Effector memory CD8-positive, alpha-beta T cell (primary cell): ENCODE measurements at places on chromosomes 7 and 10.

DNA sequence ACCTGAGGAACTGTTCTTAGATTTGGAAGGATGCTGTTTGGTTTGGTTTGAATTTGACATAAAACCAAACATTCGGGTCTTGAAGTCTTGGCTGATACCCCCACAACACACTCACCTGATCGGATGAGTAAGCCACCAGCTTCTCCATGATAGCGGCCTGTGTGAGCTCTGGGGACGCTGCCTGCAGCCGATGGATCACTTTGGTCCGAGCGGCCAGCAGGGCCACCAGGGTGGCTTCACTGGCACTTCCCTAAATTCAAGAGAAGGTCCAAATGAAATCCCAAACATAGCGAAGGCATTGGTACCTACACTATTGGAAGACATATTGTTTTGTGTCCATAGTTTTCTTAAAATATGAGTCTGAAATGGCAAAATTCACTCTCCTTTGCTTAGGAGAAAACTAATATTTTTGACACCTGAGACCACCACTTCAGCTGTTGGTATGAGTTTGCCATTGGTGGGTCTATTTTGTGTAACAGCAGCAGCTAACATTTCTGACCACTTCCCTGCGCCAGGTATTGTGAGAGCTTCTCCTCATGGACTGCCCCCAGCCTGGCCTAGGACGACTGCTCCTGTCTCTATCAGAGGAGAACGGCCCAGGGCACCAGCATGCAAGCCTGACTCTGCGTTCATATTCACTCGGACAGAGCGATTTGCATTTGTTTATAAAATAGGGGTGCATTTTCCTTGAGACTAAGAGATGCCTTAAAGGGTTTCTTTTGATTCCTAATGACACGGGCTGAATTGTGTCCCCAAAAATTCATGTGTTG, 35.9 kb downstream of the DDC start:
- peaks cover 47% of the 10 kb centered on the region for H3K27me3 ChIP-seq
- H3K36me3 ChIP-seq: no peaks in the 10 kb centered on the region
- no peaks in the 10 kb centered on the region for H3K4me1 ChIP-seq
- H3K27ac ChIP-seq: no peak overlapping the region
- no peak overlapping the region for H3K4me3 ChIP-seq

DNA sequence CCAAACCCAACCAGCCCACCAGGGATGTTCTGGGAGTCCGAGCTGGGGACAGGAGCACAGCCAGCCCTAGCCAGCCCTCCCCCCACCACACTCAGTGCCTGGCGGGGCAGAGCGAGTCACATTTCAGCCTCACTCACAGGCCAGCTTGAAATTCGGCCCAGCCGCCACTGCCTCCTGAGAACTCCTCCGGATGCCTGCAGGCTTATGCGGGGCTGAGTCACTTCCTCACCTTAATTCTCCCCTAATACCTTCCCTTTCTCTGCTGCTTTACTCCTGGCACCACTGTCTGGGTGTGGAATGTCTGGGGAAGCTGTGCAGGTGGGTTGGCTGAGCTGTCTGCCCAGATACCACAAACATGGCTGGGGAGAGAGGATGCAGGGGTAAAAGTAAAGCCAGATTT, 22.6 kb upstream of the DLG5 start:
- H3K27ac ChIP-seq: no peak overlapping the region
- peaks cover 23% of the 10 kb centered on the region for H3K27me3 ChIP-seq
- no peak for DNase-seq
- no peaks in the 10 kb centered on the region for H3K36me3 ChIP-seq
- H3K4me3 ChIP-seq: no peak overlapping the region

DNA sequence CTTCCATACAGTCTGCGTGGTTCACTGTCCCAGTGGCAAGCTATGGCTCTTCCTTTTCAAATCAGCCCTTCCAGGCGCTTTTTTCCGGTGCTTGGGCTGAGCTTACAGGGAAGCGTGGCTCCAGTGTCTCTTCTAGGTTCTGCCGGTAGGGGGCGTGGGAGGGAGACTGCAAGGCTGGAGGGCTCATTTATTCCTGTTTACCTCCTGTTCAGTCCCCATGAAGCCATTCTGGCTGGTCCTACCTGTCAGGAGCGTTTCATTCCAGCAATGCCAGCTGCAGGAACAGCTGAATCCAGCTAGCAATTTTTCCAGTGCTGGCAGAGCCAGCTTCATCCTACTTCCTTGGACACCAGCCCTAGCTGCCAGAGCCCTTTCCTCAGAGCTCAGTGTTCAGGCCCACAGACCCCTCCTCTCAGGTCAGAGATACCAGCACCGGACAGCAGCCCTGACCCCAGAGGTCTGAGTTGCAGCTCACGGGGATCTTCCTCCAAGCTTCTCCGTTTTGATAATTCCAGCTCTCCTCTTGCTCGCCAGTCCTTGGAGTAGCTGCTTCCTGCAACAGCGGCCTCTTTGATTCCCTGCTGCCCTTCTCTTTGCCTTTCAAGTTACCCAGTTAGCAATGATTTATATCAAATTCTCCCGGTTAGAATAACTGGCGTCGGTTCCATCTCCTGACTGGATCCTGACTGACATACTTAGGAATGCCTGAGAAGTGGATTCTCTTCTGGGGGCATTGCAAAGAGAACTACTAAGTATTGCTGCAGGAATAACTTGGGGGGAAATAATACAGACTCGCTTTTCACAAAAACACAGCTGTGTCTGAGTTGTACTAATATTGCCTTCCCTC, 129.8 kb downstream of the FRMD4A start:
- peaks cover 2% of the 10 kb centered on the region for H3K4me1 ChIP-seq
- peaks cover 26% of the 10 kb centered on the region for H3K27me3 ChIP-seq
- no peaks in the 10 kb centered on the region for H3K36me3 ChIP-seq

DNA sequence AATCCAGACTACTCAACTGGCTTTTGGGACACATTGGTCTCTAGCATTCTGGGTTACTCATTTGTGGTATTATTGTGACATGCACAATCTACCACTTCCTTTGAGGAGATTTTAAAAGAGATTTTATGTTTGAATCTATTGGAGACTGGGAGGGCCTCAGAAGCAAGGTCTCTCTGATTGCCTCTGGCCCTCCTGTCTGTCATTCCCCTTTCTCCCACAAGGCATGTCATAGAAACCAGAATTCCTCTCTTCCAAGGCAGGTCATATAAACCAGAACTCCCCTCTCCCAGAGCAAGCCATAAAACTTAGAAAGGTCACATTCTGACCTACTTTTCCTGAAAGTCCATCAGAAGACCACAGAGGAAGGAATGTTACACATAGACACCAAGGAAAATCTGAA, 777.7 kb downstream of the PHTF2 start:
- no peak overlapping the region for H3K4me3 ChIP-seq
- no peaks in the 10 kb centered on the region for H3K36me3 ChIP-seq
- no peak overlapping the region for H3K27ac ChIP-seq
- H3K27me3 ChIP-seq: no peaks in the 10 kb centered on the region
- no peaks in the 10 kb centered on the region for H3K4me1 ChIP-seq

DNA sequence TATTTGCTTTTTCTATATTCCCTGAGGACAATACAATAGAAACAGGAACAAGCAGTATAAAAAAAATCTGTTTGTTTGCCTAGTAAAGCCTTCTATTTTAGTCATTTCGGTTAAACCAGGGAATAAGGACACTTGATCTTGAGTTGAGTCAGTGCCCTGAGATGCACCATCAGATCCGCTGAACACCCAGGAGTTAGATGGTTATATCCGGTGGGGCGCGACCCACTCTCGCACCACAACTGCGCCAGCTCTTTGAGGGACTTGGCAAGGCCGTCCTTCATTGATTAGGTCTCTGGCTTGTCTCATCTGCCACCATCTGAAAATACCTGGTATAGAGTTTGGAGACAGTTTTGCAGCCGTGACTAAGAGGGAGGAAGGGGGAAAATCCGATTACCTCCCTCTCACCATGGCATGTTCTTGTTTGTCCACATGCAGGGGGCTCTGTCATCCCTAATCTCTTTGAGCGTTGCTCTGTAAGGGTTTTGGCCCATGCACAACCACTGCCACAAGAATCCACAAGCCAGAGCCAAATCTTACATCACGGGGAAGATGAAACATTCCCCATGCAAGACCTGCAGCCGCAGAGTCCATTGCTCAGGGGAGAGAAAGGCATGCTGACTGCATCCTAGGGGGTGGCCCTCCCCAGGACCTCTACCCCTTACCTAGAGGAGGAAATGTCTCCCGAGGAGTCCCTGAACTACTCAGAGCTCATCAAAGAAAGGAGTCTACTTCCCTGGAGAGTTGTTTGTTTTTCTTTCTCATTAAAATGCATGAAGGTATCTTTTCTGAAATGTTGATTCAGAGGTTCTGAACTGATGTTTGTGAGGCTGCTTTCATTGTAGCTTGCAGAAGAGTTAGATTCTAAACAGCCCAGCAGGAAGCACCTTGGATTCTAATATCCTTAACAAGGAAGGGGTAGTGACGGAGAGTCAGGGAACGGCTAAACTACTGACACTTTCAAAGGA, 101.6 kb upstream of the FAM171A1 start:
- H3K4me3 ChIP-seq: no peak overlapping the region
- H3K36me3 ChIP-seq: no peaks in the 10 kb centered on the region
- no peak for DNase-seq
- H3K27me3 ChIP-seq: peaks cover 64% of the 10 kb centered on the region
- H3K4me1 ChIP-seq: no peaks in the 10 kb centered on the region

DNA sequence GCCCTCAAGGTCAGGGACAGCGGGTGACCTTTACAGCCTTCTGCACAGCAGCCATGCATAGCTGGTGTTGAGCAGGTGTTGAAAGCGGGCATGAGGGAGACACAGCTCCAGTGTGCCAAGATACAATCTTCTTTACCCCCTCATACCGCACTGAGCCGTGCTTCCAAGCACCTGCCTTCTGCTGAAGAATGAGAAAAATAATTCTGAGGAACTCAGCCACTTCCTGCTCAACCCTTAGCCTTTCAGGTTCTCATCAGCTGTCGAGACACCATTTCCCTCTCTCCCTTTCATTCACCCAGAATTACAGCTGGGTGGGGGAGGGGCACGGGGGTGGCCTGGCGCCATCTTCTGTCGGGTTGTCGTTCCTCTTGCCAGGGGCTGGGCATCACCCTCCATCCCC, 58.6 kb downstream of the COL13A1 start:
- no peak for DNase-seq
- H3K36me3 ChIP-seq: peaks cover 2% of the 10 kb centered on the region
- peaks cover 64% of the 10 kb centered on the region for H3K27me3 ChIP-seq
- no peaks in the 10 kb centered on the region for H3K4me1 ChIP-seq
- no peak overlapping the region for H3K4me3 ChIP-seq

- DNase-seq: no peak
- H3K27me3 ChIP-seq: no peaks in the 10 kb centered on the region
- H3K4me3 ChIP-seq: no peak overlapping the region
- H3K27ac ChIP-seq: peak overlapping the region; percentile 70
- H3K4me1 ChIP-seq: peaks cover 46% of the 10 kb centered on the region
Measured at GRCh38 chr7:1931256-1931950, 261.3 kb downstream of the ELFN1 start.

DNA sequence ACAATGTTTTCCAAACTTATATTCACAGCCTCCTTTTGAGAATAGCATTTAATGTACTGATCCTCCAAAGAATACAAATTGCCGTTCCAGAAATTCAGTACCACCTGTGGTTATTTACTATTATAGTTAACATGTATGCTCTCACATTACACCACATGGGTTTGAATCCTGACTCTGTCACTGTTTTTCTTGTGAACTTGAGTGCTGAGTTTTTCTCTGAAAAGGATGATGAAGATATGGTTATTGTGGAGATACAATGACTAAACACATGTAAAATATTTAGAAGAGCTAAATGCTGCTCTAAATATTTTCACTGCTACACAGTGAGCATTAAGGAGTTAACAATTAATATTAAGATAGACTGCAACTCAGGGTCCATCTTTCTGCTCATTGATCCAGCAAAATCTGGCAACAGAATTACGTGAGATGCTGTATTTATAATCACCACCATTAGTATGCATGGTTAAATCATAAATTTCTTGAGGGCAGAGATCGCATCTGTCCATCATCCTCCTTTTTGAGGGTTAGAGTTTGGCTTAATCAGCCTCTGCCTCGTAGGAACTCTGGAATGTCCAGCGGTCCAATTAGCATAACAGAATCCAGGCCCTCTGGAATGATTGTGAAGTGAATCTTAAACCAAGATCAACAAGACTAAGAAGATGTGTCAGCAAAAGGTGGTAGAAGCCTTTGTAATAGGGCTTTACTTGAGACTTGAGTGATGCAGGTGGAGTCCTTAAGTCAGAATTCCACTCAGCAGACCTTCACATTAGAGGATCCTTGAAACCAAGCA, 152.8 kb downstream of the MACC1 start:
- H3K27me3 ChIP-seq: no peaks in the 10 kb centered on the region
- no peak overlapping the region for H3K4me3 ChIP-seq
- H3K4me1 ChIP-seq: no peaks in the 10 kb centered on the region
- no peak for DNase-seq
- no peaks in the 10 kb centered on the region for H3K36me3 ChIP-seq

GRCh38 chr10:106956216-106956915, 208.1 kb downstream of the SORCS1 start:
- H3K27ac ChIP-seq: no peak overlapping the region
- no peak overlapping the region for H3K4me3 ChIP-seq
- H3K27me3 ChIP-seq: no peaks in the 10 kb centered on the region
- no peaks in the 10 kb centered on the region for H3K36me3 ChIP-seq
- H3K4me1 ChIP-seq: no peaks in the 10 kb centered on the region

DNA sequence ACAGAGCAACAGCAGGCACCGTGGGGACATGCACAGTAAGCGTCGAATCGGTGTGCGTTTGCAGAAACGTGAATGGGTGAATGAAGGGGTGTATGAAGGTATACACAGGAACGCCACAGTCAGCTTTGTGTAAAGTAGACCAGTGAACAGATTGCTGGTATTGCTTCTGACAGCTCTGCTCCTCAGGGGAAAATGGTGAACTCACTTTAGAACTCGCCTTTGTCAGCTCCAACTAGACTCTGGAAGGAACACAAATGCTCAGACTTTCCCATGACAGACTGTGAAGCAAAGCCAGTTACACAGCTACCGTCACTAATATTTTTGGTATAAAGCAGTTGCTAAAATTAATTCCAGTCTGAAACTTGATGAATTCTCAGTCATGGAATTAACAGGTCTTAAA, 78.9 kb downstream of the CUX1 start:
- H3K4me1 ChIP-seq: peaks cover 14% of the 10 kb centered on the region
- H3K27ac ChIP-seq: no peak overlapping the region
- no peak for DNase-seq
- H3K4me3 ChIP-seq: no peak overlapping the region

DNA sequence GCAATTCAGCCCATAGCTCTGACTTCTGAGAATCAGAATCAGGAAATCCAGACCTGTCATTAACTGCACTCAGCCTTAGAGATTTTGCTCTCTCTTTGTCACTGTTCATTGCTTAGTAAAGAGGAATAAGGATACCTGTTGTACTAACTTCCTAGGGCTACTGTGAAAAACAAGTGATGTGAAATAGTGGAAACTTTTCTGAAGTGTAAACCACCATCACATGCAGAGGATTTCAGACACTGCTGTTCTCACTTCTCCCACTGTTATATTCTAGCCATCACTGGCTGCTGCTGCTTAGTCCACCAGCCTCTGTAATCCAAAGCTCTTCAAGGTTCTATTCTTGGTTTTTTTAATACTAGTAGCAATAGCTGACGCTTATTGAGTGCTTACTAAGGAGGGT, 129.6 kb upstream of the CCDC6 start:
- peaks cover 2% of the 10 kb centered on the region for H3K36me3 ChIP-seq
- no peaks in the 10 kb centered on the region for H3K27me3 ChIP-seq
- no peak overlapping the region for H3K4me3 ChIP-seq
- H3K27ac ChIP-seq: peak overlapping the region; percentile 38

- H3K4me1 ChIP-seq: no peaks in the 10 kb centered on the region
- DNase-seq: no peak
- H3K27me3 ChIP-seq: no peaks in the 10 kb centered on the region
- H3K4me3 ChIP-seq: no peak overlapping the region
- no peaks in the 10 kb centered on the region for H3K36me3 ChIP-seq
Measured at GRCh38 chr10:118092209-118092608, 45.5 kb upstream of the RAB11FIP2 start.

GRCh38 chr7:47503281-47503680, 78.6 kb downstream of the TNS3 start:
- no peak overlapping the region for H3K4me3 ChIP-seq
- DNase-seq: no peak
- H3K4me1 ChIP-seq: no peaks in the 10 kb centered on the region
- no peaks in the 10 kb centered on the region for H3K27me3 ChIP-seq
- H3K27ac ChIP-seq: no peak overlapping the region
